Natural killer cell (primary cell): ENCODE measurements at places on chromosomes 1 and 21.
A peak's percentile ranks its signal among the peaks of the same experiment; 100 is the strongest.

- H3K36me3 ChIP-seq, result no peaks in the 10 kb centered on the region
- no peak overlapping the region for H3K27ac ChIP-seq
- H3K27me3 ChIP-seq, result no peaks in the 10 kb centered on the region
- DNase-seq, result no peak
- no peak overlapping the region for H3K4me3 ChIP-seq
- H3K4me1 ChIP-seq, result no peaks in the 10 kb centered on the region
Observed at GRCh38 chr1:171674431-171675405, 22.2 kb upstream of the MYOC start.

- H3K27me3 ChIP-seq, result no peaks in the 10 kb centered on the region
- H3K4me3 ChIP-seq, result no peak overlapping the region
- H3K4me1 ChIP-seq, result no peaks in the 10 kb centered on the region
- H3K27ac ChIP-seq, result no peak overlapping the region
Observed at GRCh38 chr21:26117324-26117971, 53.1 kb downstream of the APP start.

GRCh38 chr1:213457186-213457585, 406.1 kb downstream of the RPS6KC1 start:
- DNase-seq, result no peak
- H3K4me3 ChIP-seq, result no peak overlapping the region
- H3K27ac ChIP-seq, result no peak overlapping the region
- no peaks in the 10 kb centered on the region for H3K4me1 ChIP-seq
- H3K27me3 ChIP-seq, result no peaks in the 10 kb centered on the region

- H3K4me3 ChIP-seq, result no peak overlapping the region
- peaks cover 71% of the 10 kb centered on the region for H3K36me3 ChIP-seq
- no peak for DNase-seq
- H3K27me3 ChIP-seq, result no peaks in the 10 kb centered on the region
- no peak overlapping the region for H3K27ac ChIP-seq
Observed at GRCh38 chr1:21716169-21716568, 47.0 kb upstream of the RAP1GAP start.

DNA sequence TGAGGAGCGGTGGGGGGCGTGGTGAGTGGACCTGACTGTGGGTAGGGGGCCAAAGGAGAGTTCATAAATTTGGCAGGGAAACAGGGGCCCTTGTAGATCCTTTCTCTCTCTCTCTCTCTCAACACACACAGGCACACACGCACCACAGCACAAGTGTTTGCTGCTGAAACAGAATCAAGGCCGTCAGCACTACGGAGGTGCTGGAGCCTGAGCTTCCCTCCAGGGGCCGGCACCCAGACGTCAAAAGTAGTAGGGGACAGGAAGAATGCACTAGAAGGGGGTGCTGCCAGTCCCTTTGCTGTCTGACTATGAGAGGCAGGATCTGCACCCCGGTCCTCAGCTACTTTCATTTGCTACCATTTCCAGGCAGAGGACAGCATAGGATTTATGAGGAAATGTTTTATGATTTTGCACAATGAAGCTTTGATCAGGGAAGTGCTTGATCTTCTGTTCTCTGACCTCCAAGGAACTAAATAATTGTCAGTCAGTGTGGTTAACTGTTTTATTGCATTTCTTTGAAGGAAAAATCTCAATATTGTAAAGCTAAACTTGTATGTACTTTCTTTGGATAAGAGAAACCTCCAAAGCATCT, 74.3 kb upstream of the FAM3B start:
- no peaks in the 10 kb centered on the region for H3K4me1 ChIP-seq
- no peak for DNase-seq
- H3K4me3 ChIP-seq, result no peak overlapping the region
- no peak overlapping the region for H3K27ac ChIP-seq
- no peaks in the 10 kb centered on the region for H3K36me3 ChIP-seq
- no peaks in the 10 kb centered on the region for H3K27me3 ChIP-seq

GRCh38 chr1:172288581-172288980, 131.9 kb upstream of the C1orf105 start:
- H3K4me3 ChIP-seq, result no peak overlapping the region
- no peaks in the 10 kb centered on the region for H3K27me3 ChIP-seq
- no peaks in the 10 kb centered on the region for H3K36me3 ChIP-seq
- no peak overlapping the region for H3K27ac ChIP-seq
- DNase-seq, result no peak

GRCh38 chr1:29607236-29607635, 370.9 kb downstream of the PTPRU start:
- no peaks in the 10 kb centered on the region for H3K36me3 ChIP-seq
- H3K27ac ChIP-seq, result no peak overlapping the region
- no peak for DNase-seq
- no peaks in the 10 kb centered on the region for H3K27me3 ChIP-seq
- H3K4me3 ChIP-seq, result no peak overlapping the region
- no peaks in the 10 kb centered on the region for H3K4me1 ChIP-seq

DNA sequence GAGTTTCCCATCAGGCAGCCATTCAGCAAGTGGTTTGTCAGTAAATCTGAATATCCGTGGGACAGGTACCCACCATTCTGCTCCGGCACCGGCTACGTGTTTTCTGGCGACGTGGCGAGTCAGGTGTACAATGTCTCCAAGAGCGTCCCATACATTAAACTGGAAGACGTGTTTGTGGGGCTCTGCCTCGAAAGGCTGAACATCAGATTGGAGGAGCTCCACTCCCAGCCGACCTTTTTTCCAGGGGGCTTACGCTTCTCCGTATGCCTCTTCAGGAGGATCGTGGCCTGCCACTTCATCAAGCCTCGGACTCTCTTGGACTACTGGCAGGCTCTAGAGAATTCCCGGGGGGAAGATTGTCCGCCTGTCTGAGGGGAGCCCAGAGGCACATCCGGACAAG, 48.4 kb downstream of the B3GALT5 start:
- H3K27ac ChIP-seq, result no peak overlapping the region
- H3K36me3 ChIP-seq, result no peaks in the 10 kb centered on the region
- DNase-seq, result no peak
- H3K4me3 ChIP-seq, result no peak overlapping the region

DNA sequence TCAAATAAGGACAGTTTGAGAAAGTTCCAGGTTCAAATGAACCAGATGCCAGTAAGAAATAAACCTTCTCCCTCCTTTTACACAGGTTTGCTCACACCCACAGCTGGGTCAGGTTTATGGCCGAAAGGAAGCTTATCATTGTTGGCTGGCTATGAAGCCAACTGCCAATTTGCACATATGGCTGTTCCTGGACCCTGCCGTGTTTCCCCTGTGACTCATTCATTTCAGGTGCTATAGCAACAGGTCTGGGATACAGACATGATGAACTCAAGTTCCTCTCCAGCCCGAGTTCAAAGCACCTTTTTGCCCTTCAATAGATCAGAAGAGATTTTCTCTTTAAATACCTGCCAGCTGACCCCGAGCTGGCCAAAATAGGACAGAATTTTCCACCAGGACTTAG, 134.4 kb upstream of the SMYD2 start:
- H3K27me3 ChIP-seq, result no peaks in the 10 kb centered on the region
- no peak overlapping the region for H3K4me3 ChIP-seq
- no peak overlapping the region for H3K27ac ChIP-seq
- DNase-seq, result no peak
- H3K36me3 ChIP-seq, result no peaks in the 10 kb centered on the region
- no peaks in the 10 kb centered on the region for H3K4me1 ChIP-seq

DNA sequence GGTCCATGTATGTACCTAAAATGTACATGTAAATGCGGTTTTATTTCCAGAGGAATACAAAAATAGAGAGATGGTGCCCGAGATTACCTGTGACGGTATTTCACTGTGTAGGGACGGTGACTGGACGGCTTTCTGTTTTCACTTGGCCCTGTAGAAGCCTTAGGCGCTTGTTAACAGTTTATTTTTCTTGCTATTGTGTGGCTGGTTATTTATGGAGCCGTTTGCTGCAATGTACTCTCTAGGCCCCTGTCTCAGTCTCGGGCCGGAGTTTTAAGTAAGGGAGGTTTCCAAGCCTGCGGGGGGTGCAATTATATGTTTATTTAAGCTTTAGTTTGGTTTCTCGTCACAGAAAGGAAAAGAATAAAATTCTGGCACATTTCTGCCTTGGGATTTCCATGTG, 413 bp downstream of the EFCAB7 start:
- H3K4me3 ChIP-seq, result peak overlapping the region; percentile 68
- no peaks in the 10 kb centered on the region for H3K27me3 ChIP-seq
- peaks cover 2% of the 10 kb centered on the region for H3K36me3 ChIP-seq
- no peak for DNase-seq

DNA sequence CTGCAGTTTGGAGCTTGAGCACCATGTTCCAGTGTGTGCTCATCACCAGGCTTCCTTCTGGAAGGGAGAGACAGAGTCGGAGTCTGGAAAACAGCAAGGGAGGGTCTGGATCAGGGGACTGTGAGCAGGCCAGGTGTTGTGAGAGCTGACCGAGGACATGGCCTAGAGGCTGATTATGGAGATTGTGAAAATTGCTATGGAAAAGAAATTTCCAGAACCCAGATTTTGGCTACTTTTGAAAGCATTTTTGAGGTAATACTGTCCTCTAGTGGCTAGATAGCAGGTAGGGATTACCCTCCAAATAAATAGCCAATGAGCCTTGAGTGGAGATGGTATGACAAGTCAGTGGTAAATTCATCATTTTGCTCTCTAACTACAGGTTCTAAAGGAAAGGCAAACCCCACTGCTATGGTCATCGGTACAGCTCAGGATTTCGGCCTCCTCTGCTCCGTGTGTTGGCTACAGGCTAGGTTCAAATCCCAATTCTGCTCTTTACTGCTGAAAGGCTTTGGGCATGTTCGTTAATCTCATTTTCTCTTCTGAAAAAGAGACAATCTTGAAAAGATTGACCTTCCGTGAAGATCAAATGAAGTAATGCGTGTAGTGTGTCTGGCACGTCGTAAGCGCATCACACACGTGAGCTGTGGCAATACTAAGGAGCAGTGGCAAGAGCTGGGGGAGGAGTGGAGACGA, 1.0 kb upstream of the HAO2 start:
- DNase-seq, result no peak
- H3K27ac ChIP-seq, result no peak overlapping the region
- no peaks in the 10 kb centered on the region for H3K4me1 ChIP-seq
- no peaks in the 10 kb centered on the region for H3K27me3 ChIP-seq
- no peaks in the 10 kb centered on the region for H3K36me3 ChIP-seq

DNA sequence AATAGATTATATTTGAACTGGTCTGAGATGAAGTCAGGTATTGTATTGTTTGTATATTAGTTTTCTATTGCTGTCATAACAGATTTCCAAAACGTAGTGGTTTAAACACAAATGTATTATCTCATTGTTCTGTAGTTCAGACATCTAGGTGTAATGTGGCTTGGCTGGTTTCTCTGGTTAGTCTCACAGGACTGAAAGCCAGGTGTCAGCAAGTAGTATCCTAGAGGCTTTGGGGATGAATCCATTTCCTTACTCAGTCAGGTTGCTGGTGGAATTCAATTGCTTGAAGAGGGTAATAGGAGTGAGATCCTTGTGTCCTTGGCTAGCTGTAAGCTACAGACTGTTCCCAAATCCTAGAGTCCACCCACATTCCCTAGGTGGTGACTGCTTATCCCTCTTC, 675.8 kb downstream of the NCAM2 start:
- no peaks in the 10 kb centered on the region for H3K36me3 ChIP-seq
- DNase-seq, result no peak
- H3K27ac ChIP-seq, result no peak overlapping the region
- H3K4me1 ChIP-seq, result no peaks in the 10 kb centered on the region
- H3K4me3 ChIP-seq, result no peak overlapping the region

DNA sequence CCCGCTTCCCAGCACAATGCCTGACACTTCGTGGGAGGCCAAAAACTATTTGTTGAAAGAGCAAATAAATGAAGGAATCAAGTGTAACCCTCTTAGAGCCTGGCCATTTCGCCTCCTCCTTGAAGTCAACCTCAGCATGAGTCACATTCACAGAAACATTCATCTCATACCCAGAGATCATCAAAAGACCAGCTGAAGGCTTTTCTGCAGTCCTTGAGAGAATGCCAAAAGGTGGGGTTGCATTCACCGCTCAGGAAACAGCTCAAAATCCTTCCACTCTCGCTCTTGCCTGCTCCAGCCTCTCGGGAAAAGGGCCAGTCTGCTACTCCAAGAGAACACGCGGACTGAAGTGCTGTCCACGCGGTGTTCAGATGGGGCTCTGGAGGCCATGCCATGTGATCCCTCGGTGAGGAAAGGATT, 90.0 kb downstream of the VWA5B1 start:
- no peak overlapping the region for H3K27ac ChIP-seq
- DNase-seq, result no peak
- H3K36me3 ChIP-seq, result no peaks in the 10 kb centered on the region
- H3K4me1 ChIP-seq, result no peaks in the 10 kb centered on the region

DNA sequence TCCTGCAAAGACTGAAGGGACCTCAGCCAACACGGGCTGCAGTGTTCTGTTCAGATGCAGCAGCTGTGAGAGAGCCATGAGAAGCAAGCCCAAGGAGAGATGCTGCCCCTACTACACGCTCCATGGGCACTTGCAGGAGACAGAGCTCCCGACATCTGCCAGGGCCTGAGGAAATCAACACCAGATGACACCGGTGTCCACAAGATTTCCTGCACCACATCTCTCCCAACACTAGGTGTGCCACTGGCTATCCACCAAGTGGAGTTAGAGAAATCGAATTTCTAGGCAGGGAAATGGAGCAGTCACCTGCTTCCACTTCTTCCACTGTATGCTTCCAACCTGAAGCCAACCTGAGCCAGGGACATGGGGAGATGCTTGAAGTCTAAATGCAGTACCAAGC, 445.3 kb downstream of the RWDD3 start:
- H3K4me1 ChIP-seq, result no peaks in the 10 kb centered on the region
- no peak for DNase-seq
- H3K27ac ChIP-seq, result no peak overlapping the region
- no peak overlapping the region for H3K4me3 ChIP-seq

GRCh38 chr1:168195199-168196135, 16.7 kb downstream of the TIPRL start:
- H3K4me1 ChIP-seq, result no peaks in the 10 kb centered on the region
- DNase-seq, result no peak
- no peaks in the 10 kb centered on the region for H3K27me3 ChIP-seq
- H3K36me3 ChIP-seq, result peaks cover 68% of the 10 kb centered on the region

GRCh38 chr1:79188337-79188736, 181.8 kb upstream of the ADGRL4 start:
- no peak for DNase-seq
- H3K27ac ChIP-seq, result no peak overlapping the region
- H3K36me3 ChIP-seq, result no peaks in the 10 kb centered on the region
- H3K4me1 ChIP-seq, result no peaks in the 10 kb centered on the region
- no peak overlapping the region for H3K4me3 ChIP-seq

DNA sequence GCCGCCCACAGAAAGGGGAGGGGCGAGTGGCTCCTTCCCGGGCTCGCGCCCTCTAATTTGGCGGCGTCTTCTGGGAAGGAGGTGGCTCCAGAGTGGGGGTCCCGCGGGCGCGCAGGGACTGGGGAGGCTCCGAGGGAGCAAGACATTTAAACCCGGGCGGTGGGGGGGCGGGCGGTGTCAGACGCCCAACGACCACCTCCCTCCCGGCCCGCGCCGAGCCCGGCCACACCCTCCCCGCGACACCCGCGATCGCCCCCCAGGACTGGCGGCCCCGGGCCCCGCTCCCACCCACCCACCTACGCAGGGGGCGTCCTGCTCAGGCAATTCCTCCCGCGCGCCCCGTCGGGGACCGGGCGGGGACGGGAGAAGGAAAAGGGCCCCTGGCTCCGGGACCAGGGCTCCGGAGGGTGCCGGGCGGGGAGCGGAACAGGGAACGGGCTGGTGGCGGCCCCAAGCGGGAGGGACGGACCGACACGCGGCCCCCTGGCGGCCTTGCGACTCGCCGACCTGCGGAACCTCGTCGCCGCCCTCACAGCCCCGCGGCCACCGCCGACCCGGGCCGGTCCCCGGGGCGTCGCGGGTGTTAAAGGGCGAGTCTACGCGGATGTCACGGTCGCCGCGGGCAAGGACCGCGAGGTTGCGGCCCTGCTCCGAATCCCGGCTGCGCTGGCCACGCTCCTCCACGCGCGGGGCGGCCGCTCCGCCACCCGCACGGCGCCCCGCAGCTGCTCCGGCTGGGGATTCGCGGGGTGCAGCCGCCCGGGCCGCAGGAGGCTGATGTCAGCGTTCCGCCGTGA, 94.0 kb upstream of the FMN2 start:
- DNase-seq, result no peak
- no peak overlapping the region for H3K4me3 ChIP-seq
- peaks cover 20% of the 10 kb centered on the region for H3K27me3 ChIP-seq
- no peaks in the 10 kb centered on the region for H3K36me3 ChIP-seq
- H3K27ac ChIP-seq, result no peak overlapping the region
